ENCODE measurements at places on chromosomes 5 and 9.
A peak's percentile ranks its signal among the peaks of the same experiment; 100 is the strongest.

GRCh38 chr5:13809921-13810320 lies 134.6 kb downstream of the DNAH5 start:
- DNase-seq: no peak

- DNase-seq: no peak
Measured at GRCh38 chr5:106241409-106241808, 1429.3 kb downstream of the EFNA5 start.

DNA sequence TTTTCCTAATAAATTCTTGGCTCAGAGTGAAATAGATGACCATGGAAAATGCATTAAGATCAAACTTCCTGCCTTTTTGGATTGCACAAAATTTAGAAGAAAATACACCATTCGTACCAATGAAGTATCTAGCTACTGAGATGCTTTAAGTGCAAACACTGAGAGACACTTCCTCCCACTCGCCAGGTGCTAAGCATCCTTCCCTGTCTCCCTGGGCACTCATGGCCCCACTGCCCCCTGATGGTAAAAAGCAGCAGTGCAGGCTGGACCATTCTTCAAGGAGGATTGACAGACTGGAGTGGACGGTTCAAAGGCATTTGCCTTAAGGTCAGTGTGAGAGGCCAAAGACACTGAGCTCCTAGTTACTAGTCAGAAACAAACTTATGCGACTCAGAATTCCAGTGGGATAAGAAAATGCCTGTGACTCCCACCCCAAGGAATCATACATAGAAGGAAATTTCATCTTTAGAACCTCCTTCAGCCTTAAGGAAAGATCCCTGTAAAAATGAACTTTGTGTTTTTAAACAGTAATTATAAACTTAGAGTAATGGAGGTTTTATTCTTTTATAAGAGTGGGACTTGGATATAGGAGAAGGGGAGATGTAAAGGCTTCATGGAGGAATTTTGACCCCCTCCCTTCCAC lies 86.0 kb upstream of the SLC30A5 start:
- DNase-seq: no peak

- no peak for DNase-seq
Measured at GRCh38 chr9:137389428-137389746, 33.6 kb downstream of the EXD3 start.

DNA sequence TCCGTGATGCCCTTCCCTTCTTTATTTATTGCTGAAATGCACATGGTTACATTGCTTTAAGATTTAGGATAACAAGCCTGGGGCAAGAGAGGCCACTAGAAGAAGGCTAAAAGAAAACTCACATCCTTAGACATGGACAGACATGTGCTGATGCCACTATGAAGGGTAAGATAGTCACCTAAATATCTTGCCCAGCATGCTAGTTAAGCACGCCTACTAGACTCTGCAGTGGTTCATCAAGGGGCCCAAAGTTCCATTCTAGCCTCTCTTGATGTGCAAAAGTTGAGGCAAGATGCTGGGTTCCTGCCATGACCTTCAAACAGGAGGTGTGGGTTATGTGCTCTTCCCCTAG lies 49.3 kb downstream of the GRAMD2B start:
- no peak for DNase-seq

- no peak for DNase-seq
Measured at GRCh38 chr5:33257807-33258429, 182.8 kb upstream of the TARS1 start.

GRCh38 chr5:146507428-146507827 lies 8.6 kb downstream of the GPR151 start:
- no peak for DNase-seq

DNA sequence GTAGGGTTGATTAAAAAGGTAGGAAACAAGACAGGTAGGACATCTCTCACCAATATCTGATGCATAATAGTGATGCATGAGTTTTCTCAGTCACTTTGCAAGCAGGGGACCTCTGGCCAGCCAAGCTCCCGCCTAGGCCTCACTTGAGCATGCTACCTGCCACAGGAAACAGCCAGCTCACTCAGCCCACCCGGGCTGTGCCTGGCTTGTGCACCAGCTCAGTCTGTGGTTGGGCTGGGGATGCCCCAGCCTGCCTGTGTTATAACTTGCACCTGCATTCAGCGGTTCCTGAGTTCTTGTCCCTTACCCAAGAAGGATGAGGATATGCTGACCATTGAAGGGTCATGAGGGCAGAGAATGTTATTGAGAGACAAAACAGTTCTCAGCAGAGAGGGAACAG lies 172.8 kb upstream of the PLCXD3 start:
- DNase-seq: no peak

DNA sequence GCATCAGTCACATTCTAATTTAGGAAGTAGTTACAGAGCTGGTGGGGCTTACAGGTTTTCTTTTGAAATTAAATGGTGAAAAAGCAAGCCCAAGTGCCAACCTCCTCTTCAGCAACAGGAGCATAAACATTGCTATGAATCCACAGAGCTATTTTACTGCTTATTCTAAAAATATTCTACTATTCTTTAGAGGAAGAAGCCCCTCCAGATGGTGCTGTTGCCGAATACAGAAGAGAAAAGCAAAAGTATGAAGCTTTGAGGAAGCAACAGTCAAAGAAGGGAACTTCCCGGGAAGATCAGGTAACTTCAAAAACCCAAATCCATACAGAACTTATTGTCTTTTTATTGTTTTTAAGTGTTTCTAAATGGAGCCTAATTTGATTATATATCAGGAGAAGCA lies 202.8 kb downstream of the CWC27 start:
- DNase-seq: no peak

- no peak for DNase-seq
Measured at GRCh38 chr5:54915466-54916027, 69.8 kb downstream of the ESM1 start.

DNA sequence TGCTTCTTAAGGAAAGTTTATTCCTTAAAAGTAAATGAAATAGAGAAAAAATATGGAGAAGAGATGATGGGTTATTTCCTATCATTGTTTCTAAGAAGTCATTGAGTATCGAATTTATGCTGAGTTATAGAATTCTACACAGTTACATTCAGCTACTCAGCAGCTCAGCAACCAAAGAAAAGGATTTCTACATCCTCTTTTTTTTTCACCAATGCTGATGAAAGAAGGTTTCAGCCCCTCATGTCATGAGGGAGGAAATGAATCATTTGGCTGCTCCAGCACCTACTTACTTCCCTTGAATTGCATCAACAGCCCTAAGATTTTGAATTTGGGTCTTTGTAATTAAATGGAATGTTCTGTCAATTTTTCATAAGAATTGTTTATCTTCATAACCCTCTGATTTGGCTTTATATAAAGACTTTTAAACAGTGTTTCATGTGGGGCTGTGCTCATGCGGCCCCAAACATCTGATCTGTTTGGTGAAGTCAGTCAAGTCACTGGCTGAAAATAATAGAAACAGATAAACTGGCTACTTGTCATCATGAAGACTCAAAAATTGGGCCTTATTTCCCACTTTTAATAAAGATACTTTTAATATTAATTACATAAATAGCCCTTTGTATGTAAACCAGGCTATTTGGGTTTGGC lies 18.5 kb upstream of the SNX2 start:
- DNase-seq: no peak

- peak; percentile 23 for DNase-seq
Measured at GRCh38 chr5:54883374-54884194, 101.8 kb downstream of the ESM1 start.

- no peak for DNase-seq
Measured at GRCh38 chr9:37187713-37188439, 67.5 kb downstream of the ZCCHC7 start.

DNA sequence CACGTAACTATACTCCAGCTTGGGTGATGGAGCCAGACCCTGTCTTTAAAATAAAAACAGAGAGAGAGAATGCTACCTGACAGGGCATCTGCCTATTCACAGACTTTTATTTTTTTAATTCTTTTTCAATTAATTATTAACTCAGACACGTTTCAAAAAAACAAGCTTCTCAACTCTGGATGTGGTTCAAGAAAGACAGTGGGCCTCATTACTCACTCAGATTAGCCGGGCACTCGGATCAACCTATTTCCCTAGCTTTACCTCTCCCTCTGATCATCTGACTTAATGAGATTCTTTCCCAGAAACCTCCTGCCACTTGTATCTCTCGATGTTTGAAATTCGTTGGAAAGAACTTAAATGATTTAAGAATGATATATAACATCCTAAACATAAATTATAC lies 134.1 kb downstream of the TRPM6 start:
- no peak for DNase-seq

- DNase-seq: no peak
Measured at GRCh38 chr5:138949988-138950387, 74.9 kb upstream of the LRRTM2 start.

GRCh38 chr9:134243778-134244467 lies 79.6 kb upstream of the RNU6ATAC start:
- no peak for DNase-seq

DNA sequence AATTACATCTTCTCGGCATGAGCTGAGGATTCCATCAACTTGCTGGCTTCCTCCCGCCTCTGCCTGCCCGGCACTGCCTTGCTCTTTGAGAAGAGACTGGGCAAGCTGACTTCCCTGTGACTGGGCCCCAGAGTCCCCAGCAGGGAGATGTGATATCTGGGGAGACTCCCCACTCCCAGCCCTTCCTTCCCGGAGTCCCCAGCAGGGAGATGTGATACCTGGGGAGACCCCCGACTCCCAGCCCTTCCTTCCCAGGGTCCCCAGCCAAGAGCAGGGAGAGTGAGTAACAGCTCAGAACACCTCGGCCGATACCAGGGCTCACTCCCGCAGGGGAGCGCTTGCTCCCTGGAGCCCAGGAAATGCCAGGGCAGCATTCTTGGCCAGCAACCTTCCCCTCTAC lies 90.1 kb upstream of the NEURL1B start:
- DNase-seq: no peak

GRCh38 chr5:125607018-125607417 lies 816.2 kb upstream of the GRAMD2B start:
- DNase-seq: no peak

DNA sequence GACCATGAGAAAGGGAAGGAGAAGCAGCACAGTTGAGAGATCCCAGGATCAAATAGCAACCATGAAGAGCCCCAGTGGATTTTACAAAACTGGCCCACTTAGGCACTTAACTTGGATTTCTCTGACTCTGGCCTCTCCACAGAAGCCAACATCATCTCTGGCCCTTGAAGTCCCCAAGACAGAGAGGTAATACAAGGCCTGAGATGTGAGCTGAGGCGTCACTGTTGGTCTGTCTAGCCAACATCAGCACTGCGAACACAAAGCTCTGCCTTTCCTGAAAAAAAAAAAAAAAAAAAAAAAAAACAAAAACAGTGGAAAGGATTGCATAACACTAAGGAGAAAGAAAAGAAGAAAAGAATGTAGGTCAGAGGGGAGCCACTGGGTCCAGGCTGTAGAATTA lies 378.3 kb downstream of the BRINP1 start:
- DNase-seq: no peak

DNA sequence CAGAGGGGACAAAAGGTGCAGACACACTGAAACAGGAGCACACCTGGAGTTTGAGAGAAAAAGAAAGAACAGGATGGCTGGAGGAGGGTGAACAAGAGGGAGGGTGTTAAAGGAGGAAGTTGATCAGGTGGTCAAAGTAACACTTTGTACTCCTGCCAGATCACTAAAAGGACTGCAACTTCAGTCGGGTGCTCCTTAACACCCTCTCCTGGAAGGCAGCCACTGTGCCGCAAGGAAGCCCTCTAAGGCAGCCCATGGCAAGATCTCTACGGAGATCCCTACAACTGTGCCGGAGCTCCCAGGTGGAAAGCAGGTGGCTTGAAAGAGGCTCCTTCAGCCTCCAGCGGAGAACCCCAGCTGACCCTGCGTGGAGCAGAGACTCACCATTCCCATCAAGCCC lies 124.4 kb upstream of the MSX2 start:
- DNase-seq: no peak

DNA sequence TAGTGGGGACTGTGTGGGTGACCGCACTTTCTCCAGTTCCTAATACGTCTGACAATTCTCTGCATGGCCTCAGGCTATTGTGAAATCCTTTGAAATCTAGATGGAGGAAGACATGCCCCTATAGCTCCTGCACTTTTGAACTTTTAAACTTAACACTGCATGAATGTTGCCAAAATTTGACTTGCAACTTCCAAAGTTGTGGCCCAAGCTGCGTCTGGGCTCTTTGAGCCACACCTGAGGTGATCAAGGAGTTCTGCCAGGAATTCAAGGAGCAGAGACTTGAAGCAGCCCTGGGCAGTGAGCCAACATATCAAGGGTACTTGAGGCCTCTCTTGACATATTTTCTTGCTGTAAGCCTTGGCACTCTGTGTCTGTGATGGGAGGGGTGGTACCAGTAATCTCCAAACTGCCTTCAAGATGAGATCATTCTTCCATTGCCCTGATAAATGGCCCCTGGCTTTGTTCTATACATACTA lies 1336.1 kb upstream of the CDH9 start:
- no peak for DNase-seq

DNA sequence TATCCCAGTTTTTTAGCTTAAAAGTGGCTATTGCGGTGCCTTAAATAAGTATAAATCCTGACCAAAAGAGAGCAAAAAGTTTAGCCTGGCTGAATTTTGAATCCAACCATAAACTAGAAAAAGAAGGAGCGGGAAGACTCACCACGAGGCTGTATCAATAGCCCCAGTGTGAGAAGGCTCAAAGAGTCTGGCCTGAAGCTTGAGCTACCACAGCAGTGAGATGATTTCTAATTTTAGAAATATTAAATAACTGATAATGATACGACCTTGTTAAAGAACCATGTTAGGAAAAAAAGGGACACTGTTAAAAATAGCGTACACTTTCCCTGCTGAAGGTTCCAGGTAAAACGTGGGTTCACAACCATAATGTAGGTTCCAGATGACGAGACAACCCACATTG lies 134.1 kb upstream of the ZNF462 start:
- no peak for DNase-seq

DNA sequence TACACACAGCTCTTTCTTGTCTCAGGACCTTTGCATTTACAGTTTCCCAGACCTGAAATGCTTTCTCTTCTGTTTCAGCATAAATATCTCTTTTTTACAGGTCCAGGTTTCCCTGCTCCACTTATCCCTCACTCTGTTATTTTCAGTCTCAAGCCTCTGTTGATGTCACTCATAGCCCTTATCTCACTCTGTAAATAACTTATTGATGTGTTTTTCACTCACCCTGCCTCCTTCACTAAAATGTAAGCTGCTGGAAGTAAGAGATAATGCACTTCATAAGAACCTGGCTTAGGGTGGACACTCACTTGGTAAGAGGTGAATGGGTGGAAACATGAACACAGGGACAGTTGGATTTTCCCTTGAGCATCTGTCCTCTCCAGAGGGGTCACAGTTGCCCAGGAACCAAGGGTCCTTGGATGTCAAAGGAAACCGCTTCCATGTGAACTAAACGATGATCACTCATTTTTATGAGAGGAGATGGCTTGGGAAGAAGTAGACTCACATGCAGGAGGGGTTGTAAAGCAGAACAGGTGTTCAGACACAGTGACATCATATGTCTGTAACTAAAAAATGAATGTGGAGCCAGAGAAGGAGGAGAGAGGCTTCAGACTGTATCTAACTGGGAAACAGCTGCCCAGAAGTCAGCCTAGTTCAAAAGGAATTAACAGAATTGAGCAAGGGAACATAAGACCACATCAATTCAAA lies 5.5 kb upstream of the HTR4 start:
- DNase-seq: no peak

GRCh38 chr5:147853372-147853987 lies 22.0 kb upstream of the SPINK1 start:
- DNase-seq: no peak

- peak; percentile 25 for DNase-seq
Measured at GRCh38 chr5:180831139-180832093, 28.8 kb upstream of the MGAT1 start.

All from NCI-H2171 (cell line).